ENCODE measurements at places on chromosomes 5 and 9. TPM values are rescaled to one million over a fixed set of nuclear protein-coding genes. Genes with fewer than 3 reads are reported as not detected.

Gene ANKRD33B
- total RNA-seq, result 7.8 TPM

Gene RAPGEF1
- 53.1 TPM for total RNA-seq

Gene HTR1A
- not detected for total RNA-seq

Gene HAVCR2
- 31.3 TPM for total RNA-seq

Gene C6
- total RNA-seq, result 47.4 TPM

Gene FAT2
- total RNA-seq, result 0.19 TPM

Gene PCDHGA9
- 4.1 TPM for total RNA-seq

Gene PDE6A
- not detected for total RNA-seq

Gene TGFBR1
- 50.7 TPM for total RNA-seq

Gene SLC34A3
- total RNA-seq, result not detected

Gene WDR31
- total RNA-seq, result 1.4 TPM

Gene IFNE
- not detected for total RNA-seq

Gene GPBP1
- total RNA-seq, result 92.1 TPM

Gene ZFP37
- 1.3 TPM for total RNA-seq

Gene CDO1
- 204 TPM for total RNA-seq

Gene DBH
- not detected for total RNA-seq

Gene PIP5K1B
- total RNA-seq, result 1.0 TPM

Gene NEUROG1
- not detected for total RNA-seq

Gene CNTNAP3B
- 45.6 TPM for total RNA-seq

Gene SH2D3C
- 9.0 TPM for total RNA-seq
